ENCODE measurements at places on chromosomes 1 and 21.

GRCh38 chr1:155205969-155206593 lies 1.6 kb downstream of the THBS3 start:
- DNase-seq, result no peak

DNA sequence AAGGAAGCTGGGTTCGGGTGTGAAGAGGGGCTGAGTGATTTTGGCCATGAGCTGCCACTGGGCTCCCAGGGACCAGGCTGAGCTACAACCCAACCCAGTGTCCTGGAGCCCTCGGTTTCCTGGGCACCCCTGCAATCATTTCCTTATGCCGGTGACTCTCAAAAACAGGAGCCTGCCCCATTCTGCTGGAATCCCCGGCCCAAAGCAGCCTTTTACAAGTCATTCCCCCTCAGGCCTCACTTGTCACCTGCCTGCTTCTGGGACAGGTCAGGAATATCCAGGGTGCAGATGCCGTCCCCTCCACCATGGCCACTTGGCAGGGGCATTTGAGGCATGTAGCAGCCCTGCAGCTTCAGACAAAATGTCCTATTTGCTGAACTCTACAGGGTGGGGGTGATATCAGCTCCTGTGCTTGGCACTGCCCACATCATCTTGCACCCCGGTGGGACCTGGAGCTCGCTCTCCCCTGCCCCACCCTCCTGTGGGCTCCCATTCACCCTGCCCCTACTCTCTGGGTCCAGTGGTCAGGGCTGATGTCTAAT lies 30.0 kb downstream of the CDK18 start:
- no peak for DNase-seq

DNA sequence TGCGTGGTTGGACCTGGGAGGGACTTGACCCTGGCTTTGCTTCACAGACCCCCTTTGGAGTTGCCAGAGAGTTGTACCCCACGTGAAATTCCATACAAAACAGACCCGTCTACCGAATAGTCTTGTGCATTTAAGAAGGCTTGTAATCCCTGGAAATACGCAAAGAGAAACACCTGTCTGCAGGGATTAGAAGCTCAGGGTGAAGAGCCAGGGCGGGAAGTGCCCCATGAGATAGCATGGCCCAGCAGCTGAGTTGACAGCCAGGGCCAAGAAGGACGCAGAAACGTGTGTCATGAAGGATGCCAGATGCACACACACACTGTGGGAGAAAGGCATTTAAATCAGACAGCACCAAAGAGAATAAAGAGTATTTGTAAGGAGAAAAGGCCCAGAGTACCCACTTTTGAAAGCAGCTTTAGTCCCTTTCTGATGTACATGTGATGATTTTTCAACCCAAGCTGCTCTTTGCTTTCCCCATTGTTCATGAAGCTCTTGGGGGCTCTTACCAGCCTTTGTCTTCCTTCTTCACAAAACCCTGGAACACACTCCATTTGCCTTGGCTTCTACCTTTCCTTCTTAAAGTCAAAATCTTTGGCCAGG lies 46.6 kb downstream of the PCP4 start:
- no peak for DNase-seq

GRCh38 chr1:221035662-221036153 lies 156.5 kb downstream of the HLX start:
- DNase-seq, result no peak

GRCh38 chr1:201384406-201384782 lies 6.9 kb upstream of the TNNT2 start:
- no peak for DNase-seq

GRCh38 chr21:46061950-46062349 lies 36.0 kb upstream of the COL6A2 start:
- DNase-seq, result no peak

DNA sequence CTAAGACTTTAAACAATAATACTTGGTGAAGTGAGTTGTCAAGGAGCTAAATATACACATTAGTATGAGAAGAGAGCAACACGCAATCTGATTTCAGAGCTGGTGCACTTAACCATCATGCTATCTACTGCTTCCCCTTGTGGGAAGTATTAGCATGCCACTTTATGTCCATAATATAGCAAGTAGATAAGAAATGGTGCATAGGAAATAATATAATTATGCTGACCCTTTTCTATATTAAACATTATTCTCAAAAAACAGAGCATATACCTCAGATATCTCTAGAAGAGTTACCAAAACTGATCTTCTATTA lies 63.4 kb downstream of the MAGI3 start:
- no peak for DNase-seq

DNA sequence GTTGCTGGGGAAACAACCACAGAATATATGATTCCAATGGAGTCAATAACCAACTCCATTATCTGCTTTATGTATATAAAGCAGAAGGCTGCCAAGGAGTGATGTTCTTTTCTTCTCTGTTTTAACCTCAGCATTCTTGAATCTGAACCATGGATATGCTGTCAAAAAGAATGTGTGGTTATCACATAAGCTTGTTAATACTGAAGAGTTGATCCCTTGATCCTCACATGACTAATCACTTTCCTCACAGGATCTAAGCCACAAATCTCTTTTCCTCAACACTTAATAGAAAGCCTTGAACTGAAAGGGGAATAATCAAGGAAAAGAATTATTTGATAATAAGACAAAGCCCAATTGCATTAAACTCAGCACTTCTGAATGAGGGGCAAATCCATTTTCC lies 271.3 kb upstream of the KIAA0040 start:
- DNase-seq, result no peak

GRCh38 chr1:63871463-63871862 lies 97.6 kb downstream of the ROR1 start:
- DNase-seq, result no peak

DNA sequence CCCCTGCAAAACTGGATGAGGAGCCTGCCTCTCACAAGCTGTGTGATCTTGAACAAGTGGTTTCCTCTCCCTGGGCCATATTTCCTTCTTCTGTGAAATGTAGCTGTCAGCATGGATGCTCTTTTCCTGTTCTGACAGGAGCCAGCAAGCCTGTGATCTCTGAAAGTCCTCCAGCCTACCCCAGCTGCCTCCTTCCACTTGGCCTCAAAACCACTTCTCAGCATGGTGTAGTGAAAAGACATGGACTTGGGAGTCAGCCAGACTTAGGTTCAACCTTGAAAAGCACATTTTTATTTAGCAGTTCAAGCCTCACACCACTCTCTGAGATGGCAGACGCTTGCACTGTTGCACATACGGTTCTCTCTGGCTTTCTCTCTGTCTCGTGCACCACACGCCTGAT lies 292.9 kb upstream of the DUSP10 start:
- DNase-seq, result no peak

GRCh38 chr1:157984469-157984868 lies 9.0 kb upstream of the KIRREL1 start:
- DNase-seq, result no peak

GRCh38 chr1:154799188-154799587 lies 70.9 kb downstream of the KCNN3 start:
- no peak for DNase-seq

DNA sequence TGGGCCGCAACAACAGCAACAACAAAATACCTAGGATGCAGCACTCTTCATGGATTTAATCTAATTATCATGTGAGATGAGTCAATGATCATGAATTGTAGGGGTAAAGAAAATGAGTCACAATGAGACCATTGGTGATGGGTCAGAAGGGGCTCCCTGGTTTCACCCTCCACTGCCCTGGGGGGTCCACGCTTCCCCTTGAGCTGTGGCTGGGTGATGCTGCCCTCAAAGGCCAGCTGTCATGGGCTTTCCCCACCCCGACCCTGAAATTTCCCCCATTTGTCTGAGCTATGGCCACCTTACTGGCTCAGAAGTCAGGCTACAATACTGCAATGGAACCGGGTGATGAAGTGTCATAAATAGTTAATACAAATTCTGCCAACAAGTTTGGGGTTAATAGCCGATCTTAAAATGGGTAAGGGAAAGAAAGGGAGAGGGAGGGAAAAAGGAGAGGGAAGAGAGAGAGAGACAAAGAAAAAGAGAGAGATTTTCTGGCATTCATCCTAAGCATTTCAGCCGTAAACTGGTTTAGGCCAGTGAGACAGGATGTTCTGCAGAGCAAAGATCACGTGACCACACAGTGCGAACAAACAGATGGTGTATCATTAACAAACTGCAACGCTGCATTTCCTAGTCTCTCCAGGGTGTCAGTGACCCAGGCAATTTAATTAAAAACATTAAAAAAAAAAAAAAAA lies 143.4 kb upstream of the ERRFI1 start:
- peak; percentile 79 for DNase-seq

DNA sequence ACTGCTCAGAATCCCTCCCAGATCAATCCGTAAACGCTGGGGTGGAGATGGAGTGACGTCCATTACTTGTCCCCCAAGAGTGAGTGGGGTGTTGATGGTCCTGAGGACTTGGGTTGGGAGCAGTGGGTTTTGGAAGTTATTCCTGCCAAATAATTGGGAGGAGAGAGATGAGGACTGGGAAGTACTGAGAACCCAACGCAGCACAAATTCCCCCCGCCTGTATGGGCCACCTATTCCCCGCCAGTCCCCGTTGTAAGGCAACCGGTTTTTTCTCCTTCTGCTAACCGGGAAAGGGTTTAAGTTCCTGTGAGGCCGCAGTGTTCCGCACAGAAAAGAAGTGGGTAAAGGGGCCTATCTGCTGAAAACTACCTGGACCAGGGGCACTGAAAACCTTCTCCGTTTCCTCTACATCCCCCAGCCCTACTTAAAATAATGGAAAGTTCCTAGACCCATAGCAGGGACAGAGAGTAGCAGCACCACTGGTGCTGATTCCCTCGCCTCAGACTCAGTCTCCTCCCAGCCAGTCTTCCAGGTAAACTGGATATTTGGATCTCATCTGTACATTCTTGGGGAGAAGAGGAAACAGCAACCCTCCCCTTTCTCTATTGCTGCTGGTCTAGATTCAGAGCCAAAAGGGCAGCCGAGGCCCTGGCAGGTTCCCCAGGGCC lies 738 bp downstream of the LURAP1 start:
- no peak for DNase-seq

DNA sequence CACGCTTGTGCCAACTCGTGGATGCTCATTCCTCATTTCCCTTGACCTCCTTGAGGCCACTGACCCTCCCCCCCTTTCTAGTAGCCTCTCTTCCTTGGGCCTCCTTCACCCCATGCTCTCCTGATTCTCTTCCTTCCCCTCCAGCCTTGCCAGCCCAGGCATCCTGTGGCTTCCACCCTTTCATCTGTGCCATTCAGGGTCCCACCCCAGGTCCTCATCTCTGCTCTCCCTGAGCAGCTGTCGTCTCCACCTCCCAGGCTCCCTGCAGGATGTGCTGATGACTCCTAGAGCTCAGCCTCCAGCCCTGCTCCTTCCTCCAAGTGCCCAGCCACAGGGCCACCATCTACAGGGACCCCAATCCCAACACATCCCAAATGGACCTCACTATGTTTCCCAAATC lies 197.4 kb downstream of the GRIK3 start:
- DNase-seq, result no peak

- no peak for DNase-seq
These were observed 350.8 kb upstream of the PTBP2 start for GRCh38 chr1:96370757-96371156.

DNA sequence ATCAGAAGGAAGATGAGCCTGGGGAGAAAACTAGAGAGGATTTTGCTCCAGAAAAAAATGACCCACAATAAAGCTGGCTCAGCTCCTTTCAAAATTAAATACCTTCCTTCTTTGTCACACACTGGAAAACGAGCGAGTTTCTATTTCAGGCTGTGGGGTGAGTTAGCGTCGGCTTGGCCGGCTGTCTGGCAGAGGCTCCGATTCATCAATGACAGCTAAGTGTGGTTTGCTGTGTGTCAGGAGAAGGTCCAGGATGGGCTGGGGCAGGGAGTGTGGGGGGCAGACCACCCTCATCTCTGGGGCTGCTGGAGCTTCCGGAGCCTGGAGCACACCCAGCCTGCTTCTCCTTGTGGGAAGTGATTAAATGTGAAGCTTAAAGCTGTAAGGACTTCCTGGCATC lies 120.2 kb downstream of the ETS2 start:
- DNase-seq, result peak; percentile 49

GRCh38 chr1:17315542-17316130 lies 7.6 kb downstream of the PADI4 start:
- DNase-seq, result no peak
